OCI-M1 (cell line): ENCODE measurements at places on chromosomes 5 and 9.

GRCh38 chr9:120442308-120442995, 137.5 kb downstream of the CDK5RAP2 start:
- DNase-seq, result no peak

DNA sequence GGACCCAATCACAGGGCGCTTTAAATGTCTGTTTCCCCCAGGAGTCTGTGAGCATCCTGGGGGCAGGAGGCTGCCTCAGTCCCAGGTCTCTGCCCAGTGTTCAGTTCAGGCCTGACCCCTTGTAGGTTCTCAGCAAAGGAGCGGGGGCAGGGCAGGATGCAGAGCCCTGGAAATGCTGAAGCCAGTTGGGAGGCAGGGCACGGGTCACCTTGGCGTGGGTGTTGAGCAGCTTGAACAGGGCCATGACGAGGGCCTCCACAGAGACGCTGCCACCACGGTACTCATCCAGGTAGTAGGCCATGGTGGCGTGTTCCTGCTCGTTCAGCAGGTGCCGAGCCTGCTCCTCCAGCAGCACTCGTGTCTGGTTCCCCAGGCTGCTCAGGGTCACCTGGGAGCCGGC, 36.3 kb upstream of the AKNA start:
- DNase-seq, result no peak

DNA sequence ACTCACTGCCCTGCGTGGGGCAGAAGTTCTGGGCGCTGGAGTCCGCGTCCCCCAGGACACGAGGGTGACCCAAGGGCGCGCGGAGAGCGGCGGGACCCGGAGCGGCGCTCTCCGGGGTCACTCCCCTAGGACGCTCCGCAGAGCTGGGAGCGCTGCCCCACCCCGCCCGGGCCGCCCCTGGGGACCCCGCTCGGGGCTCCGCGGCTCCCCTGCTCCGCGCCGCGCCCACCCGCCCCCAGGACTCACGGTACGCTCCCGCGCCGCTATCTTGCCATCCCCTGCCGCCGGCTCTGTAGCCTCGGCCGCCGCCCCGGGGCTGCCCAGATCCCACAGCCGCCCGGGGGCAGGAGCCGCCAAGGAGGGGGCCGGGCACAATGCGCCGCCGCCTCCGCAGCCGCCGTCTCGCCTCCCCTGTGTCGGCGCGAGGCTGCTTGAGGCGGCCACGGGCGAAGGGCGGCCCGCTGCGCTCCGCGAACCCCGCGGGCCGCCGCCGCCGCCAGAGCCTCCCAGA, 303 bp downstream of the LIFR start:
- no peak for DNase-seq

DNA sequence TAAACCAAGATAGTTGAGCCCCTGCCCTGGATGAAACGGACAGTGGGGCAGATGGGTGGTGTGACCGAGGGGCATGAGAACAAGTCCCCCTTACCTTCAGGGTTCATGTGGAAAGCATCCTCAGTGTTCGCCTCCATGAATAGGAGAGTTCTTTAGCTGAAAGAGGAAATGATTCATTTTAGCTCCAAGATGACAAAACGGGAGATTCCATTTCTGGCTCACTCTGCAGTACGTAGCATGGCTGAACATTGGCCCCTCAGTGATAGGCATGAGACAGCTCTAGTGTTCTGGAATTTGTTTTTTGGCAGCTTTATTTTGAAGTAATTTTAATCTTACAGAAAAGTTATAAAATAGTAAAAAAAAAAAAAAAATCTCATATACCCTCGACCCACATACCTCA, 70.2 kb upstream of the AGXT2 start:
- DNase-seq, result no peak

GRCh38 chr5:117183326-117183725, 608.7 kb upstream of the SEMA6A start:
- no peak for DNase-seq

GRCh38 chr5:57303985-57304384, 130.1 kb downstream of the GPBP1 start:
- no peak for DNase-seq

DNA sequence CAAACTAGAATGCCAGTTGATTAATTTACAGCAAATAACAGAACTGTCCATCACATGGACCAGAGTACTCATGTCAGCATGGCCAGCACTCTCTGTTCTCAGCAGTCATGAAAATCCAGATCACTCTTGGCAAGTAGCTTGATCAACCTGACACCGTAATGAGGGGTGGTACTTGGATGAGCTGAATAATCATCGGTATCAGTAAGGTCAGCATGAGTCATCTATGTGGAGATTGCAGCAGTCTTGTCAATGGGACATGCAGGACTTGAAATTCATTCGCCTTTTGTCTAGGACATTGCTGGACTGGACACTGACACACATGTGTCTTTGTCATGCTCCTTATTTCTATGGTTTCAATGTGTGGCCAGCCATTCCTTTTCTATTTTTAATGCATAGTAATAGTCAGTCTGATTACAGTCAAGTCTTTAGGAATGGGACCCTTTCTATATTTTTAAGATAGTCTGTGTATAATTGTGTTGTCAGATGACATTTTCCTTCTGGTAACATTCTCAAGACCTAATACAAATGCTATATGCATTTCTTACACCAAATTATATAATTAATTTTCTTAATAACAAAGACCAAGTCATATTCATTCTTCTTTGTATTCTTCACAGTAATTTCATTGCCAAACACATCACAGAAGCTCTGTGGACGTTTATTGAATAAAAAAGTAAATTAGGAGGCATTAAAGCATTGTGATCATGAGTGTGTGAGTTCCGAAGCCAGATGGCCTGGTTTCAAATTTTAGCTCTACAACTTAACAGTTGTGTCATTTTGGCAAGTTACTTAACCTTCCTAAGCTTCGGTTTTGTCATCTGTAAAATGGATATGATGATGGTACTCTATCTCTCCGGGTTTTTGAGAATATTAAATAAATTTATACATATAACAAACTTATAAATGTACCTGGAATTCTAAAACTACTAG, 57.4 kb downstream of the ADAMTSL1 start:
- DNase-seq, result no peak

- no peak for DNase-seq
These were observed 33.0 kb upstream of the PPP2CA start for GRCh38 chr5:134258896-134259295.

DNA sequence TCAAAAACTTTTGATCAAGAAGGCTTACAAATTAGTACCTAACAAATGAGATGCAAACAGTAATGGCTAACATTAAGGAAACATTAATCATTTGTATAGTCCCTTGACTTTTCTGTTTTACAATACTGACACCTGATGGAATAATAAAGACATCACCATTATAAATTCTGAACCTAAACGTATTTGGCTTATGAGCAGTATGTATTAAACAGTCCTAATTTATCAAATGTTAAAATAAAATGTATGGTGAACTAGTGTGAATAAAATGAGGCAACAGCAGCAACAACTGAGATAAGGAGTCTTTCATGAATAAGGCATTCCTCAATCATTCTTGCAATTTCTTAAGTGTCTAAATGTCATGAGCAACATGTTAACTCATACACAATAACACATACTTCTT, 6.0 kb downstream of the PUM3 start:
- DNase-seq, result peak; percentile 11

DNA sequence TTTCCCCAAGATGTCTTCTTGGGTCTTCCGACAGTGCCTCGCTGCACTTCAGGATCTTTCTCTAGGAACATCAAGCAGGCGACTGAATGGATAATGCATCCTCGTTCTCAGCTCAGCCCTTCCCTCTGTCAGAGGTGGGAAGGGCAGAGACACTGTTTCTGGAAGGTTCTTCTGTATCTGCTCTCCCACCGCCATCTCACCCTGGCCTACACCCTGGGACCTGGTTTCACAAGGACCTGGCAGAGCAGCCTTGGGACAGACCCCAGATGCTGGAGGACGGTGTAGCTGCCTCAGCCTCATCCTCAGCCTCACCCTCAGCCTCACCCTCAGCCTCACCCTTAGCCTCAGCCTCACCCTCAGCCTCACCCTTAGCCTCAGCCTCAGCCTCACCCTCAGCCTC, 18.5 kb downstream of the MRPL36 start:
- DNase-seq, result no peak

DNA sequence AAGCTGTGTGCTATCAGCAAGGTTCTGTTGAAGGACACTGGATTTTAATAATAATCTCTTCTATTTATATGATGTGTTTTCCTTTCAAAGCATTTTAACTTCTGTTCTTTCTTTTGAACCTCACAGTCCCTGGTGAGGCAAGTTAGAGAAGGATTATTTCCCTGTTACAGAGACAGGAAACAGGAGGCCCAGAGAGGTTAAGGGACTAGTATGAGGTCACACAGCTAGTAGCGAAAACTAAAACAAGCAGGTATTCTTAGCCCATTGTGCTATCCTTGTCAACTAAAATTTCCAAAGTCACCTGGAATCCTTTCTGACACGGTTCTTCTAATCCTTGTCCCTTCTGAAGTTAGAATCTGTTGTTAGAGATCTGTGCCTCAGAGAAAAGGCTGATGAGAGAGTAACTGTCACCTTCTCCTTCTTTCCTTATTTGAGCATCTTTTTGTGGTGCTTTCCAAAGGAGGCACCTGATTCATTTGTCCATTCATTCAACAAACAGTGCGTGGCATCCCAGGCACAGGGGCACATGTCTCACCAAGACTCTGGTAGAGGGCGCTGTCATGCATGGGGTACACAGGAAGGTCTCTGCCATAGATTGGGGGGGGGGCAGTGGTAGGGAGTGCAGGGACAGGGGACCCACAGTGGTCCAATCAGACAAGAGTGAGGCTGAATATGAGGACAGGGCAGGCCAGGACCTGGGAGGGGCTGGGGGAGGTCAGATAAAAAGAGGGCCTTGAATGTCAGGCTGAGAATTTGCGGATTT, 61.5 kb downstream of the CRB2 start:
- no peak for DNase-seq

DNA sequence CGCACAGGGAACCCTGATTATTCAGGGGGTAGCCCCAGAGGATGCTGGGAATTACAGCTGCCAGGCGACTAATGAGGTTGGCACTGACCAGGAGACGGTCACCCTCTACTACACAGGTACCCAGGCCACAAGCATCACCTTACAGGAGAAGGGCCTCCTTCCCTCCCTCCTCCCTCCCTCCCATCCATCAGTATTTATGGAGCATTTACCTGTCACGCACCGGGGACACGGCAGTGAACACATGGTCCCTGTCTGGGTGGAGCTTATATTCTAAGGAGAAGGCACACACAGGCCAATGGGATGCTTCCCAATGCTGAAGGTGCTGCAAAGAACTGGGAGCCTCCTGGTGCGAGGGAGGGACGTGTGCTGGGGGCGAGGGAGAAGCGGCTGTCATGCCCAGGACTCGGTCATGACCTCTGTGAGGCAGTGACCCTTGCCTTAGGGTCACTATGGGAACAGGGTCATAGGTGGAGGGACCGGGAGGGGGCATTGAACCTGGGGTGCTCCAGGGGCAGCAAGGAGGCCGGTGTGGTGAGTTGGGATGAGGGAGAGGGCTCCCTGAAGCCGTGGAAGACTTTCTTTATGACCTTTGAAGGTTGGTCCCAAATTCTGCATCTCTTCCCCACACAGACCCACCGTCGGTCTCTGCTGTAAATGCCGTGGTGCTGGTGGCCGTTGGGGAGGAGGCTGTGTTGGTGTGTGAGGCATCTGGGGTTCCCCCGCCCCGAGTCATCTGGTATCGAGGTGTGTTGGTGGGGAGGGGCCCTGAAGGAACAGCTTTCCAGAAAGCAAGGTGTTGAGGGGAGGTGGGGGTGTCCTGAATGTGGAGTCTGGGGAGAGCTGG, 41.5 kb downstream of the HMCN2 start:
- no peak for DNase-seq

DNA sequence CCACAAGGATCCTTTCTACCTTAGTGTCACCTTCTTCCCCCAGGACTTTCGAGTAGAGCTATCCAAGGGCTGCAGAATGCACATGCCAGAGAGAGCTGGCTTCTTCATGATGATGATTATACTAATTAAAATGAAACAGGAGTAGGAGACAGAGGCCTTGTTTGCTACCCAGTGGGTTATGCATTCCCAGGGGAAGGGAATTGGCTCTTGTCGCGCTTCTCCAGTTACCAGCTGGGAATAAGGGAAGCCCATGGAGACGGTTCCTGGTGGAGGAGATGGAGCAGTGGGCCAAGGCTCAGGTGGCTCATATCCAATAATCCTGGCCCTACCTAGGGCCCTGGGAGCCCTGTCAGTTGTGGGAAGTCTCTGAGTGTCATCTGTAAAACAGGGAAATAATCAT, 65.1 kb downstream of the WWC1 start:
- DNase-seq, result no peak

GRCh38 chr5:141785711-141786110, 92.5 kb downstream of the PCDH1 start:
- no peak for DNase-seq

GRCh38 chr5:138459311-138459933, 5.9 kb upstream of the EGR1 start:
- no peak for DNase-seq

DNA sequence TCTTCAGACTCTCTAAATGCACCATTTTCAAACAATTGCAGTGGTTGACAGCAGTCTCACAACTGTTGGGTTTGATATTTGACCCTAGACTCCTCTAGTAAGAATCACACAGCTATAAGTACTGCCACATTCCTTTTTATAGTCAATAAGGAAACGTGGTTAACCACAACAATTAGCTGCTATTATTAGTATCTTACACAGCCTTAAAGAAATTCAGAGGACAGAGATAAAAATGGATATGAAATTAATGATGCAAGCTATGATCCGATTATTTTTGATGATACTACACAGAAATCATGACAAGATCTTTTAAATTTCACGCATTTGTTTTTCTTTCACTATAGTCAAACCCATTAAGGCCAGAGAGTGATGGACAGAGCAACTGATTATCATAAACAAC, 288.6 kb upstream of the C9orf72 start:
- no peak for DNase-seq

DNA sequence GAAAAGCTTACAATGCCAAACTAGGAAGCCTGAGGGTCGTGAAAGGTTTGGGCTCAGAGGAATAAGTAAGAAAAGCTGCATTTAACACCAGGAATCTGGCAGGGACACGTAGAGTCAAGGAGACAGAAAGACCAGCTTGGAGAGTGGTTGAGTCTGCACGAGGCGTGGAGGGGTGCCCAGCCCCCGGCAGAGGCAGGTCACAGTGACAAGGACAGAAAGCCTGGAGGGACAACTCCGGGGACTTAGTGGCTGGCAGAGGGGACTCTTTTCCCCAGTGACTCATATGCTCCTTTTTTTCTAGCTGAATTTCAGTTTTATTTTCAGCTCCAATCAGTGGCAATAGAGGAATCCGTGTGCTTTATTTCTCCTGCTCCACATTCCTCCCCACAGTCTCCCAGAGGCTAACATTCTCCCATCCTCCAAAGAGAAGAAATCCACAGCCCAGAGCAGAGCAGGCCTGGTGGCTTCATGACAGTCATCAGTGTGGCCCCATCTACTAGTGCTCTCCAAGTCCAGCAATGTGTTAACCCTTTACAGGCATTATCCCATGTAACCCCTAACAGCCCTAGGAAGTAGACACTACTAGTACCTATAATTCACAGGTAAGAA, 80.7 kb downstream of the KCNIP1 start:
- DNase-seq, result no peak

GRCh38 chr5:139149477-139150199, 48.5 kb downstream of the SIL1 start:
- DNase-seq, result peak; percentile 94

GRCh38 chr9:9598723-9599122, 1014.1 kb downstream of the PTPRD start:
- DNase-seq, result peak; percentile 99
